Neural crest cell (in vitro differentiated cells): ENCODE measurements at places on chromosomes 13 and 19.

DNA sequence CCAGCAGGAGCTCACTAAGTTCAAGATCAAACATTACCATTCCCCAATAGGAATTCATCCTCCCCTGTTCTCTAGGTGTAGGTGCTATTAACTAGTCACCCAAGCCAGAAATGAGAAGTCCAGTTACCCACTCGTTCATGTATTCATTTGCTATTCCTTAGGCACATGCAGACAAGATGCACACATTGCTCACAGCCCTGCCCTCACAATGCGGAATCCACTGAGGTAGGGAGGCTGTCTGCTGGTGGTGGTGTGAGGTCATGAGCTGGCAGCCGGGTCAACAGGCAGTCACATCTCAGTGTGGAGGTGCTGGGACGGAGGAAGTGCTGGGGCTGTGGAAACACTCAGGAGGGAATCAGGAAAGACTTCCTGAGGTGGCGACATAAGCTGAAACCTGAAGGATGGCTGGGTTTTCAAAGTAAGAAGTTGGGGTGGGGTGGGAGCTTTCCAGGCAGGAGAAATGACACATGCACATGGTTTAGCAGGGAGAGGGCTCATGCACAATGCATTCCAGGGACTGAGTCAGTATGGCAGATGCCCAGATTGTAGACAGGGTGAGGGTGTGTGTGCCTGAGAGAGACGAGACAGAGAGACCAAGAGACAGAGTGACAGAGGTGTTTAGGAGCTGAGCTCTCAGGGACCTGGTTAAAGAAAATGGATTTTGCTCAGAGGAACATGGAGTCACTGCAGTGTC, 117.6 kb downstream of the USP12 start:
- no peak for DNase-seq

GRCh38 chr19:1135454-1135853, 31.7 kb downstream of the GPX4 start:
- DNase-seq, result no peak

DNA sequence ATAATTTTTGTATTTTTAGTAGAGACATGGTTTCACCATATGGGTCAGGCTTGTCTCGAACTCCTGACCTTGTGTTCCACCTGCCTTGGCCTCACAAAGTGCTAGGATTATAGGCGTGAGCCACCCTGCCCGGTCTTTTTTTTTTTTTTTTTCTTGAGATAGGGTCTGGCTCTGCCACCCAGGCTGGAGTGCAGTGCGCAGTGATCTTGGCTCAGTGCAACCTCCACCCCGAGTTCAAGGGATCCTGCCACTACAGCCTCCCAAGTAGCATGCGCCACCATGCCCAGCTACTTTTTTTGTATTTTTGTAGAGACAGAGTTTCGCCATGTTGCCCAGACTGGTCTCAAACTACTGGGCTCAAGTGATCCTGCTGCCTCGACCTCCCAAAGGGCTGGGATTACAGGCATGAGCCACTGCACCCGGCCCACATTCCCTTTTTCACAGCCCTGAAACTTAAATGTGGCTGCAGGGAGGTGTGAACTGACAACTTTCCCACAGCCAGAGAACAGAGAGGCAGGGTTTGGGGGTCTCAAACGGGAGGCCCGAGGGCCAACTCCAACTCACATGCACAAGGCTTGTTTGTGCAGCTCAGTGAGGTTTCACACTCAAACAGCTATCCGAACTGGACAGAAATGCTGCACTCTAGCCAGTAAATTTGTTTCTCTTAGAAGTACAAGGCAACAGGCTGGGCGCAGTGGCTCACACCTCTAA, 4.4 kb upstream of the S1PR5 start:
- no peak for DNase-seq

DNA sequence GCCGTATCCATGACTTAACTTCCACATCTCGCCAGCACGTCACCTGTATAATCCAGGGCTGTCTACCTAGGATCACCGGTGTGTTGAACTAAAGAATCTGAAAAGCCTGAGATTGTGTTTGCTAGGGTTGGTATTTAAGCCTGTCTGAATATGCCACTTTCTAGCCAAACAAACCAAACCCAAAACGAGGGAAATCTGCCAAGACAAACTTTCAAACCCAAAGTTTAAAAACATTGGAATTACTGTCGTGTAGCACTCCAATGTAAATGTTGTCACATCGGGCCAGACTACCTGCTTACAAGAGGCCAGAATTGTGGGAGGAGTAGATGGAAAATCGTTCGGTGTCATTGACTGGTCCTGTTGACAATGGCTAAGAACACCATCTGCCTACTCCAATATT, 747.8 kb downstream of the EFNB2 start:
- DNase-seq, result no peak

- DNase-seq, result no peak
Measured at GRCh38 chr13:77518266-77518665, 17.2 kb upstream of the SCEL start.

DNA sequence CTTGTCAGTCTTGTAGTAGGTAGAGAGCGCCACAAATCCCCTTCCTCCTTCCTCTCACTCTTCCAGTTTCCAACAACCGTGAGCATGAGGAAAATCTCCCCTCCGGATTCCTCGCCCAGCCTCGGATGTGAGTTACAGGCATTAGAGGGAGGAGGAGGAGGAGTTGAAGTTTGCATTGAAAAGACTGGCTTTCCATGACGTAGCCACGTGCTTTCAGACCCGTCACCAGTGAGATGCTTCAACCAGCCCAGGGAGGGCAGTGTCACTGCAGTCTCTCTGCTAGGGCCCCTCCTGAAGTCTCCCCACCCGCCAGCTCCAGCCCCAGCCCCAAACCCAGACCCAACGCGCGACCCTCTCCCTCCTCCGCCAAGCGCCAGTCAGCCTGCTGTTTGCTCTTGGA, 442 bp upstream of the FGF14 start:
- DNase-seq, result peak; percentile 41

GRCh38 chr13:57734306-57734705, 102.8 kb downstream of the PCDH17 start:
- no peak for DNase-seq

DNA sequence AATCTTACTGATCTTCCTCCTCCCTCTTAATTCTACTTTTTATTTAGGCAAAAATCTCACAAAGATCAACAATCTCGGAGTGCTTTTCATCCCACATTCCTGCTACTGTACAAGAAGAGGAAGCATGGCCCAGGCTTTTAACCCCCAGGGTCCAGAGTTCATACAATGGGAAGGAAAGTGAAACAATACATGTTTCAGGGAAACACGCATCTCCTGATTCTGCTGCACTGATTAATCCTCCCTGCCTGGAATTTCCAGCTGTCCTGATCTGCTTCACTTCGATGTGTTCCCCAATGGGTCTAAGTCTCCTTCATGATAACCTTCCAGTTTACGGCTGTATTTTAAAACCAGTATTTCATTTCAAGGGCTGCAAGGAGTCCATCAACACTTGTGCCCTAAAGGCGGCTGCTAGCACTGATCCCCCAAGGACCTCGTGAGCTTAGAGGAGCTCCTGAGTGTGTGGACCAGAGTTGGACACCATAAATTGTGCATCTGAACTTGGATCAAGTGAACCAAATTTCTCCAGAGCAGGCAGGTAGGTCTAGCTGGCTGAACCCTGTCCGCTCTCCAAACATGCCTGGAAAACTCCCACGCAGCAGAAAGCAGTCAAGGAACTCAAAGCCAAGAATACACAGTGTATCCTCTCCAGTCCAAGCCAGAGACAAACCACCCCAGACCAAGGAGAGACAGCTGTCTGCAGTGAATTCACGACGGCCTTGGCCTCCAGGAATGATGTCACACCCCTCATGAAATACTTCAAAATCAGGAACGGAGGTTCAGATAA, 44.3 kb downstream of the COL4A1 start:
- DNase-seq, result no peak

DNA sequence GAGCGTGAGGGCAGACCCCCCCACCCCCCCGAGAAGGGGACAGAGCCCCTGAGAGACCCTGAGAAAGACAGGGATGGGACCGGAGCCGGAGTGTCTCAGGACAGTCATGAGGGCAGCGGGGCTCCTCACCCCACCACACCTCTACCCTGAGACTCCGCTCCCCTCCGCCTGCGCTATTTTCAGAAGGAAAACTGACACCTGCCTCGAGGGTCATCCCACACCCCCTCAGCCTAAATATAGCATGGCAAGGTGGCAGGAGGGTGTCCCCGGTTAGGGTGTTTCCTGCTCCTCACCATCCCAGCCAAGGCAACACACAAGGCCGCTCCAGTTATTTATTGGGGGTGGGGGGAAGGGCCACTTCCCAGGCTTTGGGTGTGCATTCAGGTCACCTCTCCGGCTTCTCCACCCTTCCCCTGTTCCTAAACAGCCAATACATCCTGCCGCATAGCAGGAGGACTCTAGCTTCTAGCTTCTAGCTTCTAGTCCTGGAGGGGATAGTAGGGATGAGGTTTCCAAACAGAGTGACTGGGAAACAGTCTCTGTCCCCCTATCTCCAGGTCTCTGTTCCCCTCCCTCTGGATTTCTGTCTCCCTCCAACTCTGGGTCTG, 1.4 kb upstream of the NTF4 start:
- DNase-seq, result no peak

- DNase-seq, result no peak
Measured at GRCh38 chr19:33385956-33386355, 12.4 kb downstream of the CEBPG start.

DNA sequence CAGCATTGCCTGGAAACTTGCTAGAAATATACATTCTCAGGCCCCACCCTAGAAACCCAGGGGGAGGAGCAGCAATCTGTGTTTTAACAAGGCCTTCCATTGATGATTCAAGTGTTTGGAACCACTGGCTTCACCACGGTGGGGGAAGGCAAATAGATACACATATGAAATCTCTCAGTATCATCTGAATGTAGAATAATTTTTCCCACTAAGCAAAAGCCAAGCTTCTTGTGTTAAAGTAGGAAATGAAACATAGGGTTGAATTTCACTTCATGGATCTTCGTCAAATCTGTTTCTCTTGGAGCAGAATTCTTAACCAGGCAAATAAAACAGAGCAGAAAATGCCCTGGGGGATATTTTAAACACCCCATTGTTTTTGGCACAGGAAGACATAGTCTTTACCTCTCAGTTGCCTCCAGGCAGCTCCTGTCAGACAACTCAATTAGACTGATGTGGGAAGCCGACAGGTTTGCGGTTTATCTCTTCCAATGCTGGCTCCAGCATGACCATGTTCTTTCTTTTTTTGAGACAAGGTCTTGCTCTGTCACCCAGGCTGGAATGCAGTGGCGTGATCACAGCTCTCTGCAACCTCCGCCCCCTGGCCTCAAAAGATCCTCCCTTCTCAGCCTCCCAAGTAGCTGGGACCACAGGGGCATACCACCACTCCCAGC, 213.0 kb downstream of the FOXO1 start:
- DNase-seq, result no peak

DNA sequence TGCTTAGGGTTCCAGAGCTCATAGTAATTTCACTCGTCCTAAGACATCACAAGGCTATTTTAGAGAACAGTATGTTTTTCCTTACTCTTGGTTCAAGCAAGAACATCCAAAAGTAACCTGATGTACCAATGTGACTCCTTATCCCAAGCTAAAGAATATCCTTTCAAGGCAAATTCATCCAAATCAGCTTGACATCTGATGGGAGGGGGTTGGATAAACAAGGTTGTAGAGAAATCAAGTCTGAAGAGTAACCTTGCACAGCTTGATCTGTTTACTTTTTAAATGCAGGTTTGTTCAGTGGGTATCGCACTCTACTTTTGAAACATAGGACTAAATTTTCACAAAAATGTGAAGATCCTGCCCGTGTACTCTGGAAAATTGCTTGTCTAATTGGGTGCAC, 201.2 kb downstream of the GGACT start:
- DNase-seq, result no peak

DNA sequence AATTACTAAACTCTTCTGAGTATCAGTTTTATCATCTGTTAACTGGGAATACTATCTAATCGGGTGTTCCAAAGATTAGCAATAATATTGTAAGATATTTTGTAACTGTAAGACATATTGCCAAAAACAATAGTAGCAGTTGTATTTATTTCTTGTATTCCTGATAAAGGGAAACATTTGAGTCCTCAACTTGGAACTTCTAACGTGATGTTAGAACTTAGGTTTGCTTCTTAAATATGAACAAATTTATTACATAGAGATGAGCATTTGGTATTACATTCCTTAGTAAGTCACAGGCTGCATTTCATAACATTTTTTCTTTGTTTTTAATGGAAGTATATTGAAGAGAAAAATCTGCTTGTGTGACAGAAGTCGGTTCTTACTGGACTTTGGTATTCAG, 225.3 kb downstream of the NALCN start:
- DNase-seq, result no peak

DNA sequence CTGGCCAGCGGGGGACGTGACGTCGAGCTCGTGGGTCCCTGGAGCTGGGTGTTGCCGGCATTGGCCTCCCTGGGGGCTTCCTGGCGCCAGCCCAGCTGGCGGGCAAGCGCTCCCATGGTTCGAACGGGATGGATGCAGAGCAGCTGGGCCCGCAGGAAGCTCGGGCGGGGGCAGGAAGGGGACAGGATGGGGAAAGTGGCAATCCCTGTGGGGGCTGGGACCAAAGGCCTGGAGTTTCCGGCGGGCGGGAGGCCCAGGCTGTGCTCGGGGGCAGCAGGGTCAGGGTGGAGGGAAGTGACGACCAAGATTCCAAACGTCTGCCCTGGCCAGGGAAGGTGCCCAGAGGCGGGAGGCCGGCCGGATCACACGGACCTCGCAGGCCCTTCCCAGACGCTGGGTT, 19.3 kb downstream of the PALM start:
- DNase-seq, result no peak

DNA sequence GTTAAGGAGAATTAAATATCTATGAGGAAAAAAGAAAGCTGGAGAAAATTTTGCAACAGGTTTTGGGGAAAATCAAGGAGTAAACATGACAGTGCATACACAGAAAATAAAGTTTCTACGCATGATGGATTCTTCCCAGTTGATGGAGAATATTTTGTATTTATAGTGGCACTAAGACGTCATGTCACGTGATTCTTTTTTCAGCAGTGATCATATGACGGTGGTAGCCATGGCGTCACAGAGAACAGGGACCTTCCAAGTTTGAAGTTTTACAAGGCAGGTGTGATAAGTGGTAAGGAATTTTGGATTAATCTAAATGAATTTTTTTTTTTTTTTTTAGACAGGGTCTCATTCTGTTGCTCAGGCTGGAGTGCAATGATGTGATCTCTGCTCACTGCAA, 8.5 kb downstream of the MBD3L1 start:
- DNase-seq, result no peak

DNA sequence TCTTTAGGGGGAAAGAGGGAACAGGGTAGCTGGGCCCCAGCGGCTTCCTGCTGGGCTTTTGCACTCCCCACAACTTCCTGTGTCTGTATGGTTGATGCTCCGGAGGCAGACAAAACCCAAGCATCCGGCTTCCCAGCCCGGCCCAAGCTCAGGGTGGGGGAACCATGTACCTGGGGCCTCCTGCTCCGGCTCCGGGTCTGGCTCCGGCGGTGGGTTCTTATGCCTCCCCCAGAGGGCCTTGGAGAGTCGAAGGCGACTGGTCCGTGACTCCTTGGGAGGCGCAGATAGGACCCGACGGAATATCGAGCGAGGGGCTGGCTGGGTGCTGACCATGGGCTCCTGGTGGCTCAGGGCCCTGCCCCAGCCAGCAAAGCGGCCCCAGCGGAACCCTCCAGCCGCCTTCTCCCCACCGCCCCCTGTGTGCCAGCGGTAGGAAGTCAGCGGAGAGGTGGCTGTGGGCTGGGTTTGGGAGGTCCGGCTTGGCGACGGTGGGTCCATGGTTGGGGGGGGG, 428 bp downstream of the RASAL3 start:
- DNase-seq, result no peak

GRCh38 chr13:114303700-114304327, 10.5 kb upstream of the CHAMP1 start:
- no peak for DNase-seq
